ENCODE measurements at places on chromosomes 16 and 17.
A peak's percentile ranks its signal among the peaks of the same experiment; 100 is the strongest.

GRCh38 chr17:80082403-80083135 is 18.8 kb upstream of the GAA start:
- DNase-seq, result peak; percentile 63

- no peak for DNase-seq
These were observed 33.7 kb downstream of the TEKT3 start for GRCh38 chr17:15307710-15308111.

DNA sequence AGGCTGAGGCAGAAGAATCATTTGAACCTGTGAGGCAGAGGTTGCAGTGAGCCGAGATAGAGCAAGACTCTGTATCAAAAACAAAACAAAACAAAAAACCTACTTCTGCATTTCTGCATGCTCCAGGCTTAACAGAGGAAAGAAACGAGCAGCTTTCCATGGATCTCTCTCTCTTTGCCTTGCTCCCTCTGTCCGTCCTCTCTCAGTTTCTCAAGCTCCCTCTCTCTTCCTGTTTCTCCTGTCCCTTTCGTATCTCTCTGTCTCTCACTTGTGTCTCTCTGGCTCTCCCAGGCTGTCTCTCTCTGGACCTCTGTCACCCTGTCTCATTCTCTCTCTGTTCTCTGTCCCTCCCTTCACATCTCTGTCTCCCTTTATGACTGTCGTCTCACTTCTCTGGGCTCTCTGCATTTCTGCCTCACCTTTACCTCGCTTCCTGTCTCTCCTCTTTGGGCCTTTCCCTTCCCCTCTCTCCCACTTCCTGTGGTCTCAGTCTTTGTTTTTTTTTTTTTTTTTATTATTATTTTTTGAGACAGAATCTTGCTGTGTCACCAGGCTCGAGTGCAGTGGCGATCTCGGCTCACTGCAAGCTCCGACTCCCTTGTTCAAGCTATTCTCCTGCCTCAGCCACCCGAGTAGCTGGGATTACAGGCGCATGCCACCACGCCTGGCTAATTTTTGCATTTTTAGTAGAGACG is 4.1 kb upstream of the PITPNA start:
- no peak for DNase-seq

GRCh38 chr16:74709441-74709877 is 8.8 kb upstream of the MLKL start:
- DNase-seq, result peak; percentile 78

DNA sequence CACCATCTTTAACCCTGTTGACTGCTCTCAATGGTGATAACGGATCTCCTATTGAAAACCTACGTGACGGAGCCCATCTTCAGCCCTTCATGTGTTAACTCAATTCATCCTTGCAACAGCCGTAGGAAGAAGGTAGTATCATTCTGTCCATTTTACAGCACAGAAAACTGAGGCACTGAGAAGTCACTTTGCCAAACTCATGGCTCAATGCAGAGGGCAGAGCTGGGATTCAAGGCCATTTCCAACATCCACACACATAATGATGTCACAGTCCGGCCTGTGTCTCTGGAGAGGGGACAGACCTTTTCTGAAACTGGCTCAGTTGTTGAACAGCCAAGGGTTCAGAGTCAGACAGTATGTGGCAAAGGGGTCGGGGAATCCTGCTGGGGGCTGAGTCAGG is 52.6 kb upstream of the CMIP start:
- no peak for DNase-seq

DNA sequence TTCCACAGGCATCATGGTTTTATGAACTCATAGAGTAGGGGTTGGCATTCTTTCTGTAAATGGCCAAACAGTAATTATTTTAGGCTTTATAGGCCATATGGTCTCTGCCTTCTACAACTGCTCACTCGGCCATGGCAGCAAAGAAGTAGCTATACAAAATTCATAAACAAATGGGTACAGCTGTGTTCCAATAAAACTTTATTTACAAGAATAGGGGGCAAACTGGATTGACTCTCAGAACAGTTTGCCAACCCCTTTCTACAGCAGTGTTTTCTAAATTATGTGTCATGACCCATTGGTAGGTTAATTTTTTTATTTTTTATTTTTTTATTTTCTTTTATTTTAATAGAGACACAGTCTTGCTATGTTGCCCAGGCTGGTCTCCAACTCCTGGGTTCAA is 20.4 kb downstream of the GOT2 start:
- DNase-seq, result no peak

All from RWPE1 (cell line).